Fibroblast of skin of scalp (primary cell): ENCODE measurements at places on chromosomes 7 and 10.

- peak; percentile 97 for DNase-seq
These were observed 87.0 kb downstream of the SUGCT start for GRCh38 chr7:40221836-40222235.

GRCh38 chr7:115352375-115352774 lies 430.5 kb downstream of the MDFIC start:
- DNase-seq = peak; percentile 80

- DNase-seq = no peak
These were observed 7.6 kb upstream of the ASCC1 start for GRCh38 chr10:72223743-72224101.

DNA sequence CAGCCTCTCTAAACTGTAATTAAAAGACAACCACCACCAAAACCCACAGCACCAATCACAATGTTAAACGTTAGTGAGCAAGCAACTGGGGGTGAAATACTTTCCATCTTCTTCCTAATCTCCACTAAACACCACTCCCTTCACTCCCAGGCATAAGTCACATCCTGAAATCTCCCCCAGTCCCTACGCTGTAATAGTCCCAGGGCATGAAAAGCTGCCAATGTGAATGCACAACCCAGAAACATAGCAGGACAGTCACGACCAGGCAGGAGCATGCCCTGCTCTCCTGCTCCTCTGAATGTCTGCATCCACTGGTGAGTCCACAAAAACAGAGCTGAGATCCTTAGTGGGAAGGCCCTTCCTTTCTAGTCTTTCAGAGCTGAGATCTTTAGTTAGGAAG lies 288.9 kb downstream of the PARD3 start:
- DNase-seq = peak; percentile 37

- peak; percentile 74 for DNase-seq
These were observed 44.8 kb upstream of the GRID1 start for GRCh38 chr10:86411281-86411841.
